Left ventricle myocardium inferior (tissue), 1 donor: ENCODE measurements at places on chromosomes 3 and 15.

DNA sequence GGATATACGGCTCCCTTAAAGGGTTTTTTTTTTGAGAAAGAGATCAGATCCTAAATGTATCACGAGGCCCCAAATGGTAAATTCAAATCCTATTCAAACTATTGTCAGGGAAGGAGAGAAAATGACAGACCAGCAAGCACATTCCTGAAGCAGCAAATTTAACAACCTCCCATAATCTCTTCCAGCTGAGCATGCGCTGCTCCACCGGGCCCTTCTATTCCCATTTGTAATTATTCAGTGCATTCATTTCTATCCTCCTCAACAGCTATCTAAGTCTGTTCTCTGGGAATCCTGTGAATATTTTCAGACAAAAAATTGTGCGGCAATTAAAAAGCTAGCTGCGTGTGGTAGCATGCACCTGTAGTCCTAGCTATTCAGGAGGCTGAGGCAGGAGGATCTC, 43.2 kb downstream of the MAGI1 start:
- H3K4me3 ChIP-seq: no peak overlapping the region
- no peak overlapping the region for H3K27ac ChIP-seq
- H3K27me3 ChIP-seq: no peaks in the 10 kb centered on the region
- peaks cover 73% of the 10 kb centered on the region for H3K4me1 ChIP-seq
- no peaks in the 10 kb centered on the region for H3K36me3 ChIP-seq
- no peak for DNase-seq

- H3K27me3 ChIP-seq: no peaks in the 10 kb centered on the region
- no peak overlapping the region for H3K27ac ChIP-seq
- no peaks in the 10 kb centered on the region for H3K4me1 ChIP-seq
- DNase-seq: no peak
- H3K4me3 ChIP-seq: no peak overlapping the region
- no peaks in the 10 kb centered on the region for H3K36me3 ChIP-seq
Observed at GRCh38 chr3:151660885-151661284, 72.8 kb upstream of the AADACL2 start.

- DNase-seq: no peak
- H3K27ac ChIP-seq: no peak overlapping the region
- peaks cover 64% of the 10 kb centered on the region for H3K4me1 ChIP-seq
- H3K4me3 ChIP-seq: no peak overlapping the region
- no peaks in the 10 kb centered on the region for H3K36me3 ChIP-seq
- no peaks in the 10 kb centered on the region for H3K27me3 ChIP-seq
Observed at GRCh38 chr3:42139621-42140453, 48.7 kb downstream of the TRAK1 start.

GRCh38 chr3:17157713-17158112, 273.0 kb downstream of the PLCL2 start:
- H3K4me3 ChIP-seq: peak overlapping the region; percentile 32
